ENCODE measurements at places on chromosomes 4 and X. TPM values are rescaled to one million over a fixed set of nuclear protein-coding genes. Genes with fewer than 3 reads are reported as not detected.

Gene SHROOM3
- polyA plus RNA-seq: not detected

Gene TCEAL6
- polyA plus RNA-seq: not detected

Gene TAF7L
- polyA plus RNA-seq: not detected

Gene F11
- not detected for polyA plus RNA-seq

Gene WDR17
- not detected for polyA plus RNA-seq

Gene EPGN
- polyA plus RNA-seq: not detected

Gene ARMCX1
- 0.14 TPM for polyA plus RNA-seq

Gene KLB
- polyA plus RNA-seq: 0.07 TPM

Gene ABCG2
- polyA plus RNA-seq: 0.69 TPM

Gene DCAF8L2
- not detected for polyA plus RNA-seq

Gene NEXMIF
- not detected for polyA plus RNA-seq

Gene DHX15
- 65.4 TPM for polyA plus RNA-seq

Gene NR3C2
- polyA plus RNA-seq: 1.2 TPM

Gene SMC1A
- 43.1 TPM for polyA plus RNA-seq

Gene MTTP
- polyA plus RNA-seq: not detected

Gene ASB5
- not detected for polyA plus RNA-seq

Gene PAK3
- polyA plus RNA-seq: not detected

Gene STPG2
- not detected for polyA plus RNA-seq

Gene ACSL1
- polyA plus RNA-seq: 4.8 TPM

Gene DGAT2L6
- not detected for polyA plus RNA-seq

Gene GPC3
- not detected for polyA plus RNA-seq

Gene SYN1
- not detected for polyA plus RNA-seq

Gene PHEX
- not detected for polyA plus RNA-seq

Gene CLGN
- not detected for polyA plus RNA-seq

Gene MSANTD1
- polyA plus RNA-seq: not detected

Data from immature natural killer cell (primary cell).